ENCODE measurements at places on chromosomes 2 and 18.

GRCh38 chr2:193891023-193891422, 1696.3 kb upstream of the TMEFF2 start:
- DNase-seq = no peak

DNA sequence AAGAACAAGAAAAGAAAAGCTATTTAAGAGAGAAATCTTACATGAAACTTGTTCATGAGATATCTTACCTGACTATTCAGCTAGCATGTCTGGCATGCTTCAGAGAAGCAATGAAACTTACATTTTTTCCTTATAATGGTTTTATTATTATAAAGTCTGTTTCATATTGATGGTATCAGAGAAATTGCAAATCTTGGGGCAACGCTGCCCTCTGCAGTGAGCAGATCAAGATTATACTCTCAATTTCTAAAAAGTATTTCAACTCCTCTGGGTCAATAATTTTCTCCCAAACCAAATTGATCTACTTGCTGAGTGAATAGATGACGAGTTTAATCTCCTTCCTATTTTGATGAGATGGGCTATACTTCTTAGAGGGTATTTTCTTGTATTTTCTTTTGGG, 235.6 kb downstream of the NUP35 start:
- no peak for DNase-seq

DNA sequence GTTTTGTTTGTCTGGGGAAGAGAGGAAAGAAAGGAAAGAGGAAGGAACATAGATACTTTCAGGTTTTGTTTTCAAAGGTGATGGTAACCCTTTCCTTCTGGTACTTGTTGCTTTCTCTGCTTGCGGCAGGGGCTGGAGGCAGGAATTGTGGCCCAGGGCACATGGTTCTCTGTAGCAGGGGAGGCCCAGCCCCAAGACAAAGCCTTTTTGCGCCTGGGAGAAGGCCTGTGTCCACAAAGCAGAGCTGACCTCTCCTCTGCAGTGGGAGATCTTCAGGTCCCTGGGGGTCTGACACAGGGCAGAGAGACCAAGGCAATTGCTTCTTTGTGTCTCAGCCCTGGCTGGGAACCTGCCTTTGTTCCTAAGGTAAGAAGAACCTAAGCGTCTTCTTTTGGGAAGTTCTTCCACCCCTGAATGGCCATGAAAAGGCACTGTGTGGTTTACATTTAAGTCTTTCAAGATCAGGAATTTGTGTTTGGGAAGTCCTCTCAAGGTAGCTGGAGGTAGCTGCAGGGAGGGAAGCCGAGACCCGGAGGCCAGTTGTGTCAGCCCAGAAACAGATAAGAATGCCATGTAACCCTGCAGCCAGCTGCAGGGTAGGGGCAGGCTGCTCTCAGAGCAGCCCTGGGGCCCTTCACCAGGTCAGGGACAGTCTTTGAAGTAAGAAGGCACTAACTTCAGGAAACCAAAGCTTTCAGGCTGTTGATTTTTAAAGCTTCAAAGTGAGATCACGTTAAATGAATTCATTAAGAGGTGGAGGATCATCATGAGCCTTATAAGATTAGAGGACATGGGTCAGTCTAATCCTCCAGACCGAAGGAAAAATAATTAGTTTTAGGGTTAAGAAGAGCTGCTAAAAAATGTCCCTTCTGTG, 119.3 kb downstream of the STPG4 start:
- DNase-seq = no peak

- no peak for DNase-seq
Observed at GRCh38 chr2:234635284-234635683, 138.4 kb upstream of the ARL4C start.

- DNase-seq = no peak
Observed at GRCh38 chr2:95374029-95374428, 28.5 kb upstream of the FAHD2A start.

DNA sequence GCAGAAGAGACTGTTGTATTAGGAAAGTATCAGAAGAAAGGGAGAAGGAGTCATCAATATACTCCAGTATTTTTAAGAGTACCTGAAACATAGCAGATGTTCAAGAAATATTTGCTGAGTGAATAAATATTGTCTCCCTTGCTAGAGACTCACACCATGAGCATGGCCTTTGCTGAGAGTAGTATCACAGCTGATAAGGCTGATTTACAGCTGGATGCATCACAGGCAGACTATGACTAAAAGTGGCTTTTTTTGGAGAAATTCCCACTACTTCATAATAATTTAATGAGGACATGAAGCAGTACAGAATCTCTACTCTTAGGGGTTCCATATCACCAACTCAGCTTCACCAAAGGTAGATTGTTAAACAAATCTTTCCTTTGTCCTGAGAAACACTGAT, 373.3 kb downstream of the RBM43 start:
- DNase-seq = no peak

DNA sequence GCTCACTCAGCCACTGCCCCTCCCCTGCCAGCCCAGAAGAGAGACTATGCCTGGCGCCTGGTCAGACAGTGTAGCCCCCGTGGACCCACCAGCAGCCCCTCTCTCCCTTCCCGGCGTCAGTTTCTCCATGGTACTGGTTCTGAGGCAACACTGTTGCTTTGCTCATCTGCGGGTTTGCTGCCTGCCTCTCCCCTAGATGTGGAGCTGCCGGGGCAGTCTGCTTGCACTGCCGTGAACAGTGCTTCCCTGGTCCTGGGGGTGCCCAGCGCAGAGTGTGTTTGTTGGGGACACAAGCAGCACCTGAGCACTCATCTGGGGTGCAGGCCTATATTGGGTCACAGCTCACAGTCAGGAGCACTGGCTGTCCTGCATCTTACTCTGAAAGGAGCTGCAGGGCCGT, 309.9 kb downstream of the NDUFA10 start:
- DNase-seq = no peak

- no peak for DNase-seq
Observed at GRCh38 chr2:238139196-238140039, 950 bp downstream of the KLHL30 start.

DNA sequence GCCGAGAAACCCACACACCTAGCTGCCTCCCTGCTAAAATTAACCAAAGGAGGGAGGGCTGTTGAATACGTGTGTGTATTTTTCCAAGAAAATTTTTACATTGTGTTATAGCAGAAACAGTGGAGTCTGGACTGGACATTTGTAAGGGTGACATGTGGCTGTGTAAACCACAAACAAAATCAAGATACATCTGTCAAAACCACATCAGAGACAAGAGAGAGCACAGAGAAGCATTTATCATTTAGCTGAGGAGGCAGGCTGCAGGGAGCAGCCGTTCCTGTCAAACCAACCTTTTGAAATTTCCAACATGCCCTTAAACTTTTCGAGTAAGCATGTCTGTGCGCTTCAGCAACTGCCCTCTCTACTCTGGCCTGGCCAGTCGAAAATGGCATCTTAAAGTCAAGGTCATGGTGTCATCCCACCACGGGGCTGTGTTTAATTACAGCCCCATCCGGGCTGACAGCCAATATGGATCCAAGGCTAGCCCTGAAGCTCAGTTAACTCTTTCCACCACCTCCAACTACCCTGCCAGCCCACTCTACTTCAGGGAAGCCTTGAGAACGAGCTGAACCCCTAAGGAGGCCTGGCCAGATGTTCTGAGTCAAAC, 8.4 kb downstream of the BCL11A start:
- no peak for DNase-seq

- no peak for DNase-seq
Observed at GRCh38 chr2:59903994-59904544, 649.4 kb downstream of the BCL11A start.

- no peak for DNase-seq
Observed at GRCh38 chr2:109333414-109334210, 204.6 kb downstream of the SH3RF3 start.

- DNase-seq = no peak
Observed at GRCh38 chr18:43060020-43060419, 55.5 kb downstream of the RIT2 start.

DNA sequence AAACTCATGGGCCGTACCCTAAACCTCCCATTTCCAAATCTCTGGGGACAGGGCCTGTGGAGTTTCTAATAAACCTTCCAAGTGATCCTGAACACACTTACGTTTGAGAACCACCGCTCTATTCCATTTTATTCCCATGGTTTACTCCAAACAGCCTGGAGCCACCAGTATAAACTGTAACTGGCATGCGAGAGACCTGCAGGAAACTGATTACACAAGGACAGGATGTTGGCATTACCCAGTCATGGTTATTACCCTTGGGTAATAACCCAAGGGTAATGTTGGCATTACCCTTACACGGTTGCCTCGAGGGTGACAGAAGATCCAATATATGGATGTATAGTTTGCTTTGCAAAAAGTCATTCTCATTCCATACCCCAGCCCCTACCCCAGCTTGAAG, 37.0 kb upstream of the YPEL5 start:
- no peak for DNase-seq

GRCh38 chr2:239644011-239644410, 243.2 kb upstream of the HDAC4 start:
- DNase-seq = no peak

DNA sequence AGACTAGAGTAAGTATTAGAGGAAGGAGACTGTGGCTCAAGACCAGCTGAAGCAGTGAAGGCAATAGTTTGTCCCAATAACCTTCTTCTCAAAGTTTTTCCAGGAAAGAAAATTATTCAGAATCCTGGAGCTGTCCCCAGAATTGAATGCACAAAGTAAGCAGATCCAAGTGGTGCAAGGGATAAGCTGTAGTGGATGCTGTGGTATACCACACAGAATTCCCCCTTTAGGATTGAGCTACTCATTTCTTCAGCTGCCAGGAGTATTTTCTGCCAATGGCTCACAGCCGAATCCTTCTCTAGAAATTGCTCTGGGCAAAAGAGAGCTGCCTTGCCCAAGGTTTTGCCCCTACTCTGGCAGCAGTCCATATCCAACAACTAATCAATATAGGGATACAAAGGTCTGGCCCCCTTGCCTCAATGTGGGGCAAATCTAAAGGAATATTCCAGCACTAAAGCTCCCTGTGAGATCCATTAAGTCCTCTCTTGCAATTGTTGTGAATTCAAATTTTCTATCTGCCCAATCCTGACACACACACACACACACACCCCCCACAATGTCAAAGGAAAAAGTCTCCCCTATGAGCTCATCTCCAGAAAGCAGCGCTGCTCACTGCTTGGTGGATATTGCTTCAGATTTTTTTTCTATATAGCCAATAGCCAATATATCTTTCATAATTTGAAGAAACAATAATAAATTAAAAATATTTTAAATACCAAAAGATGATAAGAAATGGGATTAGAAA, 18.4 kb upstream of the TCF7L1 start:
- no peak for DNase-seq

Measured in D721Med (cell line).